ENCODE measurements at places on chromosomes 12 and 14.

DNA sequence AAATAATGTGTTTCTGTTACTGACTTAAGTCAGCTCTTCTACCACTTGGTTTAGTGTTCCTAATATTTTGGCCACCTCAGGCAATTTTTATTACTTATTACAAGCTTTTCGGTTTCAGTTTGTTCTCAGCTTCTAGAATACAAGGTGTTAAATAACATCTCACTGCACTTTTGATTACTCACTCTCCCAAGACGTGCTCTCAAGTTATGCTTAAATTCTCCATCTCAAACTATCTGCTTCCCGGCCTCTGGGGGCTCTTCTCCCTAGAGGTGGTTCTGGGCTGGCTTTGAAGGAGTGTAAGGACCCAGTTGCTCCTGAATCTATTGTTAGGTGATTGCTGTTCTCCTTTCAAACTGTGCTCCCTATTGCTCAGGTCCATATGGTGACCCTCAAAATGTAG lies 193.9 kb upstream of the DDHD1 start:
- no peak for DNase-seq

DNA sequence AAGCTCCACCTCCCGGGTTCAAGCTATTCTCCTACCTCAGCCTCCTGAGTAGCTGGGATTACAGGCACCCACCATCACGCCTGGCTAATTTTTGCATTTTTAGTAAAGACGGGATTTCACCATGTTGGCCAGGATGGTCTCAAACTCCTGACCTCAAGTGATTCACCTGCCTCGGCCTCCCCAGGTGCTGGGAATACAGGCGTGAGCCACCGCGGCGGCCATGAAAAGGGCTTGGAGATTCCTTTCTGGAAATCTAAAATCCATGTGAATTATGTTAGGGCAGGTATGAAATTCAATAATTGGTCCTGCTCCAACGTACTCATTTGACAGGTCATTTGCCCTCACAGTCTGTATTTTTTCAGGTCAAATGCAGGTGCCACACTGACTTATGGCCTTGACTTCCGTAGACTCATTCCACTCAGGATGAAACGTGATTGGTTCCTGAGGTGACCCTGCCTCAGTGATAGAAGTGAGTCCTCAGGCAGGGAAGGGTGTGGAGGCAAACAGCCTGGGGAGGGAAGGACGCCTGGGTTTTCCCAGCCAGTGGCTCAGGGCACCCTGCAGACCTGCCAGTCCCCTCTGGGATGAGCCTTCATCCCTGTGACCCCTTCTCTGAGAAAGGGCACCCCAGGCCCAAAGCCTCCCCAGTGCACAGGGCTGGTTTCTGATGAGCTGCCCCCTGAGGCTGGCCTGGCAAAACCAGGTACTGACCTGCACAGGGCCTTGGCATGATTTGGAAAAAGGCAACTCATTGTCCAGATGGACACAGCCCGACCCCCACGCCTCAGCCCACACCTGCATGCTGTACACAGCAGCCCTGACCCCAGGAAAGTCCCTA lies 48.7 kb downstream of the PSMA6 start:
- DNase-seq: no peak

DNA sequence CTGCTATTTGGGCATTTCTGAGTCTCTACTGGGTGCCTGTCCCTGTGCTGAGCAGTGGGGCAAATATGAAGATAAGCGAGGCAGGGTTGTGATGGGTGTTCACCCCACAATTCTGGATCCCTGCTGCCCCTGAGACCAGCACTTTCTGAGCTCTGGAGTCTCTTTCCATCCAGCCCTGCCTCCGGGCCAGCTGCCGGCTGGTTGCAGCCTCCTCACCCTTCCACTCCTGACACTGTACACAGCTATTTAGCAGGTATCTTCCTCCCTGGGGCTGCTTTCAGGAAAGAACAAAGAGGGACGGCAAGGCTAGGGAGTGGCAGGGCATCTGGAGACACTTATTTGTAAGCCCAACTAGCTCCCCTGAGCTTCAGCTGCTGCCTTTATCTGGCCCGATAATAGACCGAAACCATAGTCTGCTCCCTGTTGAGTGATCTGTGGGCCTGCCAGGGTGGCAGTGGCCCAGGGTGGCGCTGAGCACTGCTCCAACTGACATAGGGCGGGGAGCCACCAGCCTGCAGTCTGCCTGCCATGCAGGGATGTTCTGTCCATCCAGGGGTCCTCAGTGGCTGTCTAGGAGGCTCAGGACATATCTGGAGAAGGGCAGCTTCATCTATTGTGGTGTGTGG lies 7.6 kb upstream of the KRT80 start:
- no peak for DNase-seq

- DNase-seq: no peak
Measured at GRCh38 chr12:4794491-4794890, 74.3 kb downstream of the GALNT8 start.

GRCh38 chr14:30805284-30805683 lies 69.1 kb upstream of the COCH start:
- no peak for DNase-seq

DNA sequence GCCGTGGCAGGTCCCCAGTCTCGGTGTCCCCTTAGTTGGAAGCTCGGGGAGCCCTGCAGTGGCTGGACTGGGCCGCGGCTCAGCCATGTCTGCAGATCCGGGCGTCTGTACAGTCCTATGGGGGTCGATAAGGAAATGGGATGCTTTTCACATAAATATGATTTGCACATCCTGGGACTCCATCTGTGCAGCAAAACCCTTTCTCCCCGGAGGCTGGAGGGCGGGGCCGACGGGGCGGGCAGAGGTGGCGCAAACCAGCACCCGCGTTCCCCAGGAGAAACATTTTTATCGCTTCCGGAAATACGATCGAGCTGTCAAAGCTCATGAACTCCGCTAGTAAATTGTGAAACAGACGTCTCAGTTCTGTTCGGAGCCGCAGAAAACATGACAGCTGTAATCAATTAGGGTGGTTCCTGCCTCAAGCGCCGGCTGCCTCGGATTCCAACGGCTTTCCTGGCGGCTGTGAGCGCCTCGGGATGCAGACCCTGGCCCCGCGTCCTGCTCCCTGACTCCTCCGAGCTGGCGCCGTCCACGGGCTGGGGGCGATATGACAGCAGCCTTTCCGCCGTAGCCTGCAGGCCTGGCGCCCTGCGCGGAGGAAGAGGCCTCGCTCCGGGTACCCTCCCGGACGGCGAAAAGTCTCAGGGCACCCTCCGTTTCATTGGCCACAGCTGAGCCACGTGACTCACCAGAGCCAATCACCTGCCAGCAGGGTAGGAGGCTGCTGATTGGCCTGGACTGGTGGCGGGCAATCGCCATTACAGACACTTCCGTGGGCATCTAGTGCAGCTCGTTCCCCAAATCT lies 23.0 kb downstream of the DIO3 start:
- DNase-seq: no peak
